T-helper 17 cell (primary cell): ENCODE measurements at places on chromosomes 11 and 22.

DNA sequence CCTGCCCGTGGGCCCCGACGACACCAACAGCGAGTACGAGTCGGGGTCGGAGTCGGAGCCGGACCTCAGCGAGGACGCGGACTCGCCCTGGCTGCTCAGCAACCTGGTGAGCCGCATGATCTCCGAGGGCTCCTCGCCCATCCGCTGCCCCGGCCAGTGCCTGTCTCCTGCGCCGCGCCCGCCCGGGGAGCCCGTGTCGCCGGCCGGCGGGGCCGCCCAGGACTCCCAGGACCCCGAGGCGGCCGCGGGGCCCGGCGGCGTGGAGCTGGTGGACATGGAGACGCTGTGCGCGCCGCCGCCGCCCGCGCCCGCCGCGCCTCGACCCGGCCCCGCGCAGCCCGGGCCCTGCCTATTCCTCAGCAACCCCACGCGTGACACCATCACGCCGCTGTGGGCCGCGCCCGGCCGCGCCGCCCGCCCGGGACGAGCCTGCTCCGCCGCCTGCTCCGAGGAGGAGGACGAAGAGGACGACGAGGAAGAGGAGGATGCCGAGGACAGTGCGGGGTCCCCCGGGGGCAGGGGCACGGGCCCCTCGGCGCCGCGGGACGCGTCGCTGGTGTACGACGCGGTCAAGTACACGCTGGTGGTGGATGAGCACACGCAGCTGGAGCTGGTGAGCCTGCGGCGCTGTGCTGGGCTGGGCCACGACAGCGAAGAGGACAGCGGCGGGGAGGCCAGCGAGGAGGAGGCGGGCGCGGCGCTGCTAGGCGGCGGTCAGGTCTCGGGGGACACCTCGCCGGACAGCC, 3.8 kb downstream of the MAPK8IP2 start:
- DNase-seq, result no peak

- DNase-seq, result no peak
Observed at GRCh38 chr11:119117004-119117706, 4.2 kb upstream of the HINFP start.

GRCh38 chr11:114130115-114130576, 70.6 kb downstream of the ZBTB16 start:
- no peak for DNase-seq

DNA sequence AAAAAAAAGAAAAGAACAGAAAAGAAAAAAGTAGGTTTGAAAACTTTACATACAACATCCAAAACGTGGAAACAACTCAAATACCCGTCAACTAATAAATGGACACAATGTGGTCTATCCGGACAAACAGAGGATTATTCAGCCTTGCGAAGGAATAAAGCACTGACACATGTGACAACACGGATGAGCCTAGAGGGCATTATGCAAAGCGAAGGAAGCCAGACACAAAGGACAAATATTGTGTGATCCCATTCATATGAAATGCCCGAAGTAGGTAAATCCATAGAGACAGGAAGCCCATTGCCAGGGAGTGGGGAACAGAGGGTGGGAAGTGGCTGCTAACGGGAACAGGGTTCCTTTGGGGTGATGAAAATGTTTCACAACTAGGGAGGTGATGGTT, 11.8 kb downstream of the RFPL1 start:
- no peak for DNase-seq

- DNase-seq, result no peak
Observed at GRCh38 chr11:71071736-71072509, 180.5 kb downstream of the SHANK2 start.
